ENCODE measurements at places on chromosomes 2 and 18.

DNA sequence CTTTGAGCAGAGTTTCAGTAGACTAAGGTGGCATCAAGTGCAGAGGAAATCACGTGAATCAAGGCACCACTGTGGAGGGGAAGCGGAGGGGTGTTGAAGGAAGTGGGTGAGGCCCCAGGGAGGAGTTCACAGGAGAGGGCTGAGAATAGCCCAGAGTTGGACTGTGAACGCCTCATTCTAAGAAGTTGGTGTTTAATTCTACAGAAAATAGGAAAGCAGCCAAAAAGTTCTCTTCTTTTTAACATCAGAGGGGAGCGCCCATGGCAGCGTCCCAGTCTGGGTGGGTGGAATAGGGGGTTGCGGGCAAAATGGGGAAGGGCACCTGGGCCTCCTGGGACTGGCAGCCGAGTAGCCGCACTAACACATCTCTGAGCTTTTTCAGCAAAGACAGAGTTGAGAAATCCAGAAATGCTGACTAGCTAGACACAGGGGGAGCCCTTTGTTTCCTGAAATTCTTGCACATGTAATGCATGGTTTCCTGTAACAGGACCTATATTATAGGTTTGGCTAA lies 97.0 kb downstream of the NEB start:
- DNase-seq, result no peak

GRCh38 chr2:215554689-215555498 lies 119.0 kb upstream of the FN1 start:
- peak; percentile 90 for DNase-seq

DNA sequence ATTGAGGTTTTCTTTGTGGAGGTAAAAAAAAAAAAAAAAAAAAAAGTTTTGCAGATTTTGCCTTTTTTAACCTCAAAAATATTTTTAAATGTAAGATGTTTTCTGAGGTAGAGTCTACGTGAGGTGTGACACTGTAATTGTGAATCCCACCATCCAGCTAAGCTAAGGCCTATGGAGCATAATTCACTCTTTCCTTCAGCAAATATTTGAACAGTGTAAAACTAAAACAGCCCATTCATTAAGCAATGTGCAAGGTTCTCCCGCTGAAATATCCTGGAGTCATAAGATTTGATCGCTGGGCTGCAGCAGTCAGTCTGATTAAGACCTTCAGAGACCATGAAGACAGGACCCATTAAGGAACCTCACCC lies 105.1 kb downstream of the HNRNPLL start:
- no peak for DNase-seq

DNA sequence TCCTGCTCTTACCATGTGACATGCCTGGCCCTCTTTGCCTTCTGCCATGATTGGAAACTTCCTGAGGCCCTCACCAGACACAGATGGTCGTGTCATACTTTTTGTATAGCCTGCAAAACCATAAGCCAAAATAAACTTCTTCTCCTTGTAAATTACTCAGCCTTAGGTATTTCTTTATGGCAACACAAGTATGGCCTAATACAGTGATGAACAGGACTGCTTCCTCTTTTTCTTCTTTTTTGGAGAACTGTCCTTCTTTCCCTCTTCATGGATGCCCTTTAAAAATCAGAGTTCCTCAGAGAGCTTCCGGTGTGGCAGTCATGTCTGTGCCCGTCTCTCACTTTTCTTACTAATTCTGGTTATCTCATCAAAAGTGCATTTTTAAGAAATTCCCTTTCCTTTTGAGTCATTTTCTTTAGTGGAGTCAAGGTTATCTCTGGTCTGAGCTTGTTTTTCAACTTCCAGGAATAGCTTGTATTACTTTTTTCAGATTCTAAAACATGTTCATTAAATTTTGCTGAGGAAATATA lies 9.2 kb upstream of the IL1A start:
- peak; percentile 20 for DNase-seq

- DNase-seq, result no peak
Measured at GRCh38 chr18:65651192-65651591, 99.6 kb upstream of the CDH7 start.

- no peak for DNase-seq
Measured at GRCh38 chr2:232026910-232027309, 65.4 kb downstream of the DIS3L2 start.

- DNase-seq, result no peak
Measured at GRCh38 chr18:35938158-35938557, 34.3 kb upstream of the RMP24 start.

- no peak for DNase-seq
Measured at GRCh38 chr2:5230855-5231254, 461.3 kb upstream of the SOX11 start.

DNA sequence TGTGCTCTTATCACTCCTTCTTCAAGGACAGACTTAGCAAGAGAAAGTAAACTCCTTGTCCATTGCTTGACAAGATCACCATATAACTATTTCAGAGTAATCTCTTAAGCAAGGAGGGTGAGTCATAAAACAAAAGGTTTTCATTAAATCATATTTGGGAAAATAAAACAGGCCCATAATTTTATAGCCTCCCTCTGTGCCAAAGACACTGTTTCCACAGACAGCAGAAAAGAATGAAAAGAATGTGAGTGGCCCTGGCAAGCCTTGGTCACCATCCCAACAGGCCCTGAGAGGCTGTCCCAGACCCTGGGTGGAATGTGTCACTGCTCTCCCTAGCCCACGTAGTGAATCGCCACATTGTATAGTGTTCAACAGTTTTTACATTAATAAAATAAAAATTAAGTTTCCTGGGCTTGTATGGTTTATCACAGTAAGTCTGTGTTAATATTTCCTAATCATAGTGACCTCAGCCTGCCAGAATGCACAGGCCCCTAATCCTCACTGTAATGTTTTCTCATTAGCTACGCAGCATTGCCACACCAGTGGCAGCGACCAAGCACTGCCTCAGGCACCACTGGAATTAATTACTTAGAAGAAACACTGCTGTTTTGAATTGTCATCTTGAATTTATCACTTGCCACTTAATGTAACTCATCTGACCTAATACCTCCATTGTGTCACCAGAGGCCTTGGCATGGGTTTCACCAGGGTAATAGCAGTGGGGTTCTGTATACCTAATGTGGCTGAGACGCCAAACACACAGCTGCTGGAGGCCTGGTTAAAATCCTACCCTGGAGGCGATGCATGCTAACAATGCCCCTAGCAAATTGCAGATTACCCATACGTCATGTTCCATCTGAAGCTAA lies 401.9 kb downstream of the LNPK start:
- peak; percentile 90 for DNase-seq

DNA sequence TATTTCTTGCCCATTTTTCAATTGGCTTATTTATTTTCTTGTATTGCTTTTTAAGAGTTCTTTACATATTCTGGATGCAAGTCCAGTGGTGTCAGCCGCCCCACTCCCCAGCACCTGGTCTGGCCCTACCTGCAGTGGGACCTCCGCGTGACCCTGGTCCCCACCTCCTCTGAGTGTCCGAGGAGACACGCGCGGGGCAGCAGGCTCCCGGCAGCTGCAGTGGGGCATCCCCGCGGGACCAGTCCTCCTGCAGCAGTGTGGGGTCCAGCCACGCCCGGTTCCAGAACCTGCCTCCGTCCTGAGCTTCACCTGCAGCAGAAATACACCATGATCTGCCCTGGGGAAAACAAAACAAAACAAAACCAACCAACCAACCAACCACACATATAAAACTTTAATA lies 48.9 kb upstream of the IL1R1 start:
- no peak for DNase-seq

DNA sequence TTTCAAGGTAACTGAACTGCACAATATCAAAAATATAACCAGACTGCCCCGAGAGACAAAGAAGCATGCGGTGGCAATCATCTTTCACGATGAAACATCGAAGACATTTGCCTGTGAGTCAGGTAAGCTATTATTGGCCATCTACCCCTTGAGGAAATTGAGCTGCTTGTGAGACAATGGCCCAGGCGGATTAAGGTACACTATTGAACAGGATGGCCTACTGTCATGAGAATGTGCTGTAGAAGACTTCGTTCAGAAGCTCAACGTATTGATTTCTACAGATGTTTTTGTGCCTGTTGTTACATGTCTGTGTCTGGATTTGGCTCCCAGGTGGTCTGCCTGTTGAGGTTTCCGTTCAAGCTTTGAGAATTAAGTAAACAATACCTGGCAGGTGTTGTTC lies 198.7 kb downstream of the DOK6 start:
- no peak for DNase-seq

GRCh38 chr2:176812246-176812775 lies 400.3 kb upstream of the HNRNPA3 start:
- no peak for DNase-seq

DNA sequence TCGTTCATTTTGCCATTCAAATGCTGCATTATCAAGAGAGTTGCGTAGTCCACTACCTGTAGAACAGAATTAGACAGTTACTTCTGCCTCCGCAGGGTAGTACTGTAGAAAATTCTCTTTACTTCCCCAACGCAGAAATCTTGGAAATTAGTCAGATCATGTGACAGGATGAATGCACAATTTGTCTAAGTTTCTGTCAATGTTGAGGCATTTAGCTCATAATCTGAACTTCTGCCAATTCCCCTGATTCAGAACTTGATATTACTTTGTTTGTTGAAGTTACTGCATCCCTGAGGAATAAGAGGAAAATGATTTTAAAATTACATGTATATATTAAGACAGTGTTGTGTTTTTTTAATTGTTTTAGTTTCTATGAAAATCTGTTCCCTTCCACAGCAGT lies 83.4 kb downstream of the TTC27 start:
- peak; percentile 90 for DNase-seq

GRCh38 chr2:205744074-205744591 lies 61.8 kb downstream of the NRP2 start:
- no peak for DNase-seq

DNA sequence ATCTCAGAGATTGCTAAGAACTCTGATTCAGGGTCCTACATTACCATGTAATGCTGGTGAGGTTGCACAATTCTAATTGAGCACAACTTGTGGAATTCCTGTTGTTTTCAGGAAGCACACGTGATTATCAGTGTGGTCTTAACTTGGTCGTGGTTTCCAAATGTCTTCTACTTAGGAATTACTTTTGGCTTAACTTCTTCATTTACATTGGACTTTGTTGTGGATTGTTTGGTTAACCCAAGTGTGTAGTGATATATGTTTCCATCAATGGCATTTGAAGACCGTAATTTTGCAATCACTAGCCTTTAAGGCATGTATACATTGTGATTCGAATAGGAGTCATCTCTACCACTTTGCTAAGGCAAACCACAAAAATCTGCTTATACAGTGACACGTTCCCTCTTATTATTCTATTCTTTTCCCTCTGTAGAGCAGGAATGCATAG lies 373.3 kb downstream of the IRS1 start:
- DNase-seq, result peak; percentile 100

GRCh38 chr18:55384551-55385275 lies 203.3 kb downstream of the TCF4 start:
- DNase-seq, result peak; percentile 41

DNA sequence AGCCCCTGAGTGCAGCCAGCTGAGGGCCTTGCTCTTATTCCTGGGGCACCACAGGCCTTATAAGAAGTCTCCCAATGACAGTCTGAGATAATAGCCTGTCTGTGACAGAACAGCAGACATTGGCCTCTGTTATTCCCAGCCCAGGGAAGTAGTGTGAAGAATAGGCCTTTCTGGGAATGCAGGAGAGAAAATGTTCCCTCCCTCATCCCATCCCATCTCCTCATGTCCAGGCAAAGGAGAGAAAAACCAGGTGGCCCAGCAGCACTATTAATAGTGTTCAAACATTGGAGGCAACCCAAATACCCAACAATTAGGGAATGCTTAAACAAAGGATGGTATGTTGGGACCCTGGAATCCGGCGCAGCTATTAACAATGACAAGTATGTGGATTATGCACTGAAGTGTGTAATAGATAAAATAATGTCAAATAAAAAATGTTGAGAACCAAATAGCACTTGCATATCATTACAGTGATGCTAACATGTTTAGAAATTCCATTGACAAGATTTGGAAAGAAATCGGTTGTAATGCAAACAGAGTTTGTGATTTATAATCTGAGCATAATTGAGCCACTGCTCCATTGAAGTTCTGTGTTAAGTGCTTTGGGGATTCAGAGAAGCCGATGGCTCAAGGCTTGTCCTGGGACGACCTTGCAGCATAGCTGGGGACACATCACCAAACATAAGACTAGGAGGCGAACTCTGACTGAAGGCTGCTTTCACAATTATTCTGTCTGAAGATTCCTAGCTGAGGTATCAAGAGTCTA lies 69.3 kb downstream of the LBH start:
- DNase-seq, result peak; percentile 91

DNA sequence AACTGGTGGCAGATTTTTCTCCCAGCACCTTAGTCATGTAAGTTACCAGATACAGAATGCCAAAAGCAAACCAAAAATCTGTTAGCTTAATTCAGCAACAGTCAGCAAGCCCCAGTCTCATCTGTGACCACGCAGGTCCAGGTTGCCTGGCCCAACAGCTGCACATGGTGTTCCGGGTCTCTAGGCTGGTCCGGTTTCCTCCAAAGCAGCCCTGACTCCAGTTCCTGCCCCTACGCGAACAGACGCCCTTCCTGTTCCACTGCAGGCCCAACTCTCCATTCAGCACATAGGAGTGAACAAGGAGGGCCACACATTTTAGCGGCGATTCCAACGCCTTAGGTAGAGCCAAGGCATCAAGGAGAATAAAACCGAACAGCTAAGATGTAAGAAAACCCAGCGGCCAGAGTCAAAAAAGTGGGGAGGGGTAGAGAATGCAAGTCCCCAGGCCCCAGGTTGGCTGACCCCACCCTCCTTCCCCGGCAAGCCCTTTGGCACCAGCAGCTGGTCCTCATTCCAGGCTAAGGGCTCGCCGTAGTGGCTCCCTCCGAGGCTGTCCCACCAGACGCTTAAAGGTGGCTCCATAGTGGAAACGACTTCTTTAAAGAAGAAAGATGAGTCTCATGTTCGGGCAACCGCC lies 1.5 kb downstream of the STK25 start:
- DNase-seq, result no peak

- DNase-seq, result no peak
Measured at GRCh38 chr2:145043399-145043834, 523.5 kb upstream of the ZEB2 start.

GRCh38 chr2:11420190-11420589 lies 45.8 kb downstream of the E2F6 start:
- no peak for DNase-seq

DNA sequence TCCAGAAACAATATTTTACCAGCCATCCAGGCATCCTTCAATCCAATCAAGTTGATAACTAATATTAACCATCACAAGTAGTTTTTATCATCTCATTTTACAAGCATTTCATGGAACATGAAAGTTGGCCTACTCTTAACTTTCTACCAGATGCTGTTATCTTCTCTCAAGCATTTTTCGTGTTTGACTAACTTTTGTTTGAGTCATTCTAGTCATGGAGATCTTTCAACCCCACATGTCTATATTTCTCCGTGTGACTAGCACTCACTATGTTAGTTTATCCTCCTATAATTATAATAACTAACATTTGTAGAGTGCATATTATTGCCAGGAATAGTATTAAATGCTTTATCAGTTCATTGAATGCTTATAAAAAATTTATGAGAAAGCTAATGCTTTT lies 307.0 kb upstream of the CWC22 start:
- no peak for DNase-seq

- no peak for DNase-seq
Measured at GRCh38 chr2:241974851-241975592, 105.5 kb downstream of the RTP5 start.
